ENCODE measurements at places on chromosomes 4 and X.

DNA sequence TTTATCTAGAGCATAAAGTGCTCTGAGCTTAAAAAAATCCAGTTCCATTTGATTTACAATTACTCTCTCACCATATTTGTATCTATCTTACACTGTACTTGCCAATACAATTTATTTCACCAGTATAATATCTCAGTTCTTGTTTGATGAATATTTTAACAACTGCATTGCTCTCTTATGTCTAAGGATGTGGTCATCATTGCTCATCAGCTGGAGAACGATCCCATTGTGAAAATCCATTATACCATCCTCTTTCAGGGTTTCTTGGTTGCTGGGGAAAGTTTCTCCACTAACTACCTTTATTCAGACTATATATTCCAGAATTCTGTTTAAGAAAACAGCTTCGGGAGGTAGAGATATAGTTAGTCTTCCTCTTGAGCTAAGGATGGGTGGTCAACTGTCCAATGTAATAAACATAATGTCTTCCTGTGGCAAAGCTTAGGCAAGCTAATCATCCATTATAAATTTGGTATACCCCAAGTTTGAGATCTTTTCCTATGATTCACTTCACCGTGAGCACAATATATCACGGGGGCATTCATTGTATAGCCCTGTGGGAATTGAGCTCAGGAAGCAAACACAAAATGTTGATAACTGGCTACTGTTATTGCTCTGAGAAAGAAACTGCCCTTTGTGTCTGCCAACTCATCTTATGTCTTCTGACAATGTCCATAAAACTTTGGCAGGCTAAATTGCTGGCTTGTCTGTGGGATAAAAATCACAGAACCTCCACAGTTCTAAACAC lies 2361.9 kb downstream of the ARAP2 start:
- no peak overlapping the region for H3K27ac ChIP-seq
- H3K27me3 ChIP-seq, result no peaks in the 10 kb centered on the region
- no peak overlapping the region for H3K4me3 ChIP-seq
- H3K36me3 ChIP-seq, result no peaks in the 10 kb centered on the region

DNA sequence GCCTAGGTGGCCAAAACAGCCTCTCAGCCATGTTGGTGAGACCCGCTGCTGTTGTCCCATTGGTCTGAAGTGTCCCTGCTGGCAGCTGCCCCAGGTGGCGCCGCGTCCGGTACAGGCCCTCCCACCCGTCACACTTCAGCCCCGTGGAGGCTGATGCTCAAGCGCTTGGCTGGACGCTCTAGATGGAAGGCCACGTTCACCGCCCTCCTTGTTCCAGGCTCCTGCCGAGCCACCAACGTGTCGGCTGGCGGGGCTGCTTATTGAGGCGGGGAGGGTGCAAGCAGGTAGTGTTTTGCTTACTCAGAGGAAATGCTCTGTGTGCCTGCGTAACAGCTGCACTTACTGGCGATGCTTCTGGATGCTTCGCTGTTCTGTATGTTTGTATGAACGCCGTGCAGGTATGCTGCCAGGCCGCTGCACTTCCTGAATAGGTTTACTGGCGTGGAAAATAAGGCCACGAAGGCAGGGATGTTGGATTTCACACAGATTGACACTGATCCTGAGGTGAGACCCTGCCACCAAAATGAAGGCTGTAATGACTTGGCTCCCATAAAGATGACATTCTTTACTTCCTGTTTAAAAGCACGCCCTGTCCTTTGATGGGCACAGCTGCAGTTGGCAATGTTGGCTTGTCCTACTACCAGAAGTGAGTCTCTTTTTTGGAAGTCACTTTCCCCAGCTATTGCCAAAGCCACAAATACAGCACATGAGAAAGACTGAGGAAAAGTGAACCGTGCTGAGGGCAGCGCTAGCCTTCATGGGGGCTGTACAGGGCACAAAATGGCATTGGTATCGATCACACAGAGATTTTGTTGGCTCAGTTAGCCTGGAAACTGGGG lies 21.0 kb upstream of the CLCN4 start:
- H3K4me3 ChIP-seq, result peak overlapping the region; percentile 1
- H3K36me3 ChIP-seq, result peaks cover 38% of the 10 kb centered on the region
- DNase-seq, result no peak
- H3K27ac ChIP-seq, result no peak overlapping the region
- H3K27me3 ChIP-seq, result no peaks in the 10 kb centered on the region
- H3K4me1 ChIP-seq, result peaks cover 3% of the 10 kb centered on the region

DNA sequence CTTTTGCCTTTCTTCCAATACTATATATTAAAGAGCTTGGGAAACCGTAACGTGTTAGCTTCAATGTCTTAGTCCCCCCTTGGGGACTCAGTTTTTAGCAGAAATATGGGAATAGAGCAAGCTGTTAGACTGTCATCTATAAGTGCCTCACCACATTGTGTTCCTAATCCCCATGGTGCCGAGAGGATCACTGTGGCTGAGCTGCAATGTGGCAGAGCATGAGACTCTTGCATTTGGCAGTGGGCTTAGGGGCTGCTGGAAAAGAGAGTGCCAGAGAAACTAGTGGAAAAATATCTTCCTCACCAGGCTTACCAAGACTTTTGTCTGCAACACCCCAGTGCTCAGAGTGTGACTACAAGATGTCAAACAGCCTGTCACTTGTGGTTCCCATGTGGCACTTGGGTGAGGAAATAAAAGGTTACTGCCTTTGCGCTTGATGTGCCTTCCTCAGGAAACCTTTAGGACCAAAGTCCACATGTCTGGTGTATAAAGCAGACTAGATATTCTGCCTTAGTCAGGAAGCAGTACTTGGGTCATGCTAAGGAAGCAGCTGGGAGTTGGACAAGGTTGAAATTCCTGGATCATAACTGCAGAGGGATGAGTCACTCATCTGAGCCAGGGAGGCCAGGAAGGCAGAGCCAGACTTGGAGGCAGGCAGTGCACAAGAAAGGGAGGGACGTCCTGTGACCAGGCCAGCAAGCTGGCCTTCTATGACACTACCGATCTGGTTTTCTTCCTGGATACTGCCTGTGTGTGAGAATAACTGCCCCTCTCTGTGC lies 9.7 kb upstream of the MAGEA4 start:
- no peaks in the 10 kb centered on the region for H3K36me3 ChIP-seq
- no peak overlapping the region for H3K4me3 ChIP-seq
- no peak overlapping the region for H3K27ac ChIP-seq
- H3K4me1 ChIP-seq, result peaks cover 3% of the 10 kb centered on the region

- no peak overlapping the region for H3K27ac ChIP-seq
- H3K4me1 ChIP-seq, result peaks cover 1% of the 10 kb centered on the region
- peaks cover 10% of the 10 kb centered on the region for H3K36me3 ChIP-seq
- DNase-seq, result no peak
Measured at GRCh38 chr4:102809190-102809589, 18.2 kb downstream of the UBE2D3 start.

DNA sequence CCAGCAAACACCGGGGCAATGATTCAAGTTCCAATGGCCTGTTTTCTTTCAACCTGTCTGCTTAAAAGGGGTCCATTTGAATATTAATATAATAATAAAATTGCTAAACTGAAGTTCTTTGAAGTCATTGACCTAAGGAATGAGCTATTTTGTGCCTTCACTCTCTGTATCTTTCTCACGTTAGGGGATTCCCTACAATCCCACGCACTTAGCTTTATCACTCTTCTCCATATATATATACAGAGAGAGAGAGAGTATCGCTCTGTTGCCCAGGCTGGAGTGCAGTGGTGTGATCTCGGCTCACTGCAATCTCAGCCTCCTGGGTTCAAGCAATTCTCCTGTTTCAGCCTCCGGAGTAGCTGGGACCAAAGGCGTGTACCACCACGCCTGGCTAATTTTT lies 83.9 kb upstream of the NWD2 start:
- no peak overlapping the region for H3K27ac ChIP-seq
- no peak for DNase-seq
- no peaks in the 10 kb centered on the region for H3K36me3 ChIP-seq
- no peak overlapping the region for H3K4me3 ChIP-seq
- no peaks in the 10 kb centered on the region for H3K27me3 ChIP-seq

- H3K27ac ChIP-seq, result no peak overlapping the region
- no peak overlapping the region for H3K4me3 ChIP-seq
- DNase-seq, result no peak
- no peaks in the 10 kb centered on the region for H3K4me1 ChIP-seq
Measured at GRCh38 chr4:87050596-87050995, 115.8 kb downstream of the AFF1 start.

DNA sequence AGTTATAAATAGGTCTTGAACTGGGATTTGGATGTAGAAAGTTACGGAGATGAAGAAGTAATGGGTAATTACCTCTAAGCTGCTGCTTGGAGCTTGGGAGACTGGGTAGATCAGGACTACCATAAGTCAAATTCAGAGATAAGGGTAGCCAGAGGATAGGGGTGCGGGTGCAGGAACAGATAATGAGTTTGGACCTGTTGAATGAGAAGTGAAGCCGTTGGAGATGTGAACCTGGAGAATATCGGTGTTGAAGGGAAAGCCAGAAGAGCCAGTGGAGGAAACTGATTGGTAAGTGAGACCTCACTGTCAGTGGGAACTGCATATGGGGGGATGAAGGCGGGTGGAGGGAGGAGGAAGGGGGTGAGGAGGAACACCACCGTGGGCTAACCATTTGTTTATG lies 618 bp upstream of the FOXO4 start:
- no peaks in the 10 kb centered on the region for H3K4me1 ChIP-seq
- H3K27ac ChIP-seq, result no peak overlapping the region
- no peak for DNase-seq
- H3K36me3 ChIP-seq, result no peaks in the 10 kb centered on the region

All from trophoblast cell (in vitro differentiated cells and primary cell).